HL-60 (cell line): ENCODE measurements at places on chromosomes 2 and 18.

DNA sequence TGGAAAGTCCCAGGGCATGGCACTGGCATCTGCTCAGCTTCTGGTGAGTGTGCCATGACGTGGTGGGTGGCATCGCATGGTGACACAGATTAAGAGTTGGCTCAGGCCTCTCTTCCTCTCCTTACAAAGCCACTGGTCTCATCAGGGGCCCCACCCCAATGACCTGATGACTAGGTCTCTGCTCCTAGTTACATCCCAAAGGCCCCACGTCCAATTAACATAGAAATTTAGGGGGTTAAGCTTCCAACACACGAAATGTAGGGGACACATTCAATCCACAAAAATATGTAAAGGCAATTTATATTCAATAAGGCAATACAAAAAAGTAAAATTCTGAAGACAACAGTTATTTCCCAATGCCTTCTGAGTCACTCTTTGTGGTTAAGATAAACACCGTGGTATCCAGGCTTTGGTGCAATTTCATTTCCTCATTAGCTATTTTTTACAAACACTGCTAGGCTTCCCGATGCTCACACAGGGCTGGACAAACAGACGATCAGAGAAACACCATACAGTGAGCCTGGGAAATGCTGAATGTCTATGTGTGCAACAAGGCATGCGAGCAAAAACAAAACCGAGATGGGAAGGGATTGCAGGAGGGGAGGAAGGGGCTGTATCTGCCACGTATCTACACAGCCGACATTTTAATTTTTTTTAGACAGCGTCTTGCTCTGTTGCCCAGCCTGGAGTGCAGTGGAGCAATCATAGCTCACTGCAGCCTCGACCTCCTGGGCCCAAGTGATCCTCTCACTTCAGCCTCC, 67.2 kb downstream of the MBP start:
- peak; percentile 98 for DNase-seq

- no peak for DNase-seq
These were observed 24.9 kb downstream of the PELI1 start for GRCh38 chr2:64119369-64119768.

DNA sequence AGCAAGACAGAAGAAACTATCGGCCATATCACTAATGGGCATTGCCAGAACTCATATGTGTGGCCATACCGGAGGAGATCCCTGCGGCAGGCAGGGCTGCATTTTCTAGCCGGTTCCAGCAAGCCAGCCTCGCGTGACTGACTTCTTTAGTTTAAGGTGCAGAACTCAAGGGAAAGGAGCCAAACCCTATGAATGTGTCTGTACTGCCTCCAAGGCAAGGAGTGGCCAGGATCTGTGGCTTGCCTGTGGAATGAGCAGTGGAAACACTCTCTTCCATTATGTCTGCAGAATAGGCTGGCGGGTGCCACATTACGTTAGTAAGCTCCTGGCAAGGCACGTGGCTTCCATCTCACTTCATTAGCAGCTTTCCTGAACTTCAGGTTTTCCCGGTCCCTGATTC, 137.6 kb downstream of the ATL2 start:
- no peak for DNase-seq

DNA sequence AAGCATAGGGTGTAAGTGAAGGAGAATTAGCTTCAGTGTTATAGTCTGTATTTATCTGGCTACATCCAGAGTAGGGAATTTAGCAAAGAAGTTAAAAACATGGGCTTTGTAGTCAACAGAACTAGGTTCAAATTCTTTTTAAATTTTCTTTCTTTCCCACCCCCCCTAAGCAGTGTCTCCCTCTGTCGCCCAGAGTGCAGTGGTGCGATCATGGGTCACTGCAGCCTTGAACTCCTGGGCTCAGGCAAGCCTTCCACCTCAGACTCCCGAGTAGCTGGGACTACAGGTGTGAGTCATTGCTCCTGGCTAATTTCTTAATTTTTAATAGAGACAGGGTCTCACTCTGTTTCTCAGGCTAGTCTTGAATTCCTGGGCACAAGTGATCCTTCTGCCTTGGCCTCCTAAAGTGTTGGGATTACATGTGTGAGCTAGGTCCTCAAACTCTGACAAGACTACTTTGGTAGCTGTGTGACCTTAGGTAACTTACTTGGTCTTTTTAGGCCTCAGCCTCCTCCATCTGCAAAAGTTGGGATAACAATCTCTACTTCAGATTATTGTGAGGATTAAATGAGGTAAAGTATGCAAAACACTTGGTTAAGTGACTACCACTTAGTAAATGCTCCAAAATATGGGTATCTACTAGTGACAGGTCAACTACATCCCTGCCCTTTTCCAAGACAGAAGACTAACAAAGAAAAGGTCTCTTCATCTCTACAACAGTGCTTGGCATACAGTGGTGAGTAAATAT, 17.8 kb downstream of the DOK1 start:
- DNase-seq = no peak

DNA sequence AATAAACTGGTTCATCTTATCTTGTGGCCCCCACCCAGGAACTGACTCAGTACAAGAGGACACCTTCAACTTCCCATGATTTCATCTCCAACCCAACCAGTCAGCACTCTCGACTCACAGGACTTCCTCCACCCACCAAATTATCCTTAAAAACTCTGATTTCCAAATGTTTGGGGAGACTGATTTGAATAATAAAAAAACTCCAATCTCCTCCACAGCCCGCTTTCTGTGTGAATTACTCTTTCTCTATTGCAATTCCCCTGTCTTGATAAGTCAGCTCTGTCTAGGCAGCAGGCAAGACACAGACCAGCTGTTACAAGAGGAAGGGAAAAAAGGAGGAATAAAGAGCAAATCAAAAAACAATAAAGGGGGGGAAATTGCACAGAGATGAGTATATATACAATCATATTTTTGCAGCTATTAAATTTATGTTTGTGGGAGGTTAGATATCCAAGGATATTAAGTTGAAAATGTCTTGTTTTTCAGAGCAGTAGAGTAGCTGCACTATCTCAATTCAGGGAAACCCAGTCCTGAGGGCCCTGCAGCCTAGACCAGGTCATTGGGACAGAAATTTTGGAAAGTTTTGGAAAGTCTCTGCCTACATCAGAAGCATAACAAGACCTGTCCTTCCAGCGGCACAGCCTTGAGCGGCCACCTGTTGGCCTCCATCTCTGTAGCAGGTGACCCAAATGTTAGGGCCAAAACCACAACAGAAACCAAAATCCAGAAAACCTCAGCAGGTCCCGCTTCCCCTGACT, 32.8 kb upstream of the SIGLEC15 start:
- DNase-seq = no peak

- DNase-seq = no peak
These were observed 181.9 kb downstream of the MEMO1 start for GRCh38 chr2:31828891-31829290.

DNA sequence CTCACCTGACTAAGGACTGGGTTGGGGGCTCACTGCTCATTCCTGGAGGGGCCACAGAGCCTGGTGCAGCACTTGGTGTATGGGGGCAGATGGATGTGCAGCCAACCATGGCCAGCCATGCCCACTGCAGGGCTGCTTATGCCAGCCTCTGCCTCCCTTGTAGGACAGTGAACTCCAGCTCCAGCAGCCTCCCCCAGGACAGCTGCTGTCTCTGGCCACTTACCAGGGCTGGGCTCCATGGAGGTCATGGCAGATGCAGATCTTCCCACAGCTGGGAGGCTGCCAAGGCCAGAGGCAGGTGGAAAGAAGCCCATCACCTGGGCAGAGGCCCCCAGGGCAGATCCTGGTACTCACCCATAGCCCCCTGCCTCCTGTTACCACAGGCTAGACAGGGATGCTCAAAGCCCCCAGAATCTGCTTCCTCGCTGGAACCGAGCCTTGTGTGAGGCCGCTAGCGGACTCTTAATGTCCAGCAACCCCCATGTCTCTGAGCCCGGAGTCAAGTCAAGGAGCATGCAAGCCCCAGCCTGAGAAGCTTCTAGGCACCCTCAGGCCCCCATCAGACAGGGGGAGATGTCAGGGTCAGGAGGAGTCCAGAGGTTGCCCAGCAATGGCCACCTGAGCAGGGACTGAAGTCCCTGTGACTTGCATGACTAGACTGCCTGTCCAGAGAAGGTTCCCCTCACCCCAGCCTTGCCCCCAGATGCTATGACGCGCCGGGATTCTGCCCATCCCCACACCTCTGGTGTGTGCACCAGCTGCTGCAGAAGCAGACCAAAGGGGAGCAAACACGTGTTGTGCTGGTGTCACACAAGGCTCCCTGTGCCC, 123.6 kb downstream of the TWIST2 start:
- no peak for DNase-seq

DNA sequence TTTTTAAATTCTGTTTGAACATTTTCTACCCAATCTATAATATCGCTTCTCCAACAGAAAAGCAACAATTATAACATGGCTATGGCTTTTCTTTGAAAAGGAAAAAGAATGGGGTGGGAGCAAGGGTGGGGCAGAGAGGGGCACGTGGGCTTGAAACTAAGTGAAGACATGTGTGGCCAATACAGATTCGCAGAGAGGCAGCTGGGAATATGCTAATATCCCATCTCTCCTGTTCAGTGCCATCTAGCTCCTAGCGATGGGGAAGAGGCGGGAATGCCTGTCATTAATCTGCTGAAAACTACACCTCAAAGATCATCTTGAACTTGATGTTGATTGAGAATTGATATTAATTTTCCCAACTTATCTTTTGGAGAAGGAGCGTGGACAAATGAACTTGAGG, 65.5 kb upstream of the ITGA6 start:
- no peak for DNase-seq

DNA sequence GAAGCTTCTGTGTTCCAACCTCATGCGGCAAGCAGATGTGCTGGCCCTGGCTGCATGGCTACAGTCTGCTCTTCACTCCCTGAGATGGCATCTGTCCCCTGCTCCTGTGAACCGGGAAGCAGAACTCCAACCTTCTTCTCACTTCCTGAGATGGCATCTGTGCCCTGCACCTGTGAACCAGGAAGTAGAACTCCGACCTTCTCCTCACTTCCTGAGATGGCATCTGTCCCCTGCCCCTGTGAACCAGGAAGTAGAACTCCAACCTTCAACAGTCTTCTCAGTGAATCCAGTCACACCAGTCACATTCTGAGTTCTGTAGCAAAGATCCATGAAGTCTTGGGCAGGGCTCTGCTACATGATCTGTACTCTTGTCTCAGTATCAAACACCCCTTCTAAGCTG, 887.2 kb upstream of the KLHL29 start:
- DNase-seq = peak; percentile 20

- peak; percentile 24 for DNase-seq
These were observed 16.5 kb downstream of the DYNC1I2 start for GRCh38 chr2:171703574-171704347.

GRCh38 chr2:149562324-149562723, 25.3 kb downstream of the MMADHC start:
- DNase-seq = no peak

- no peak for DNase-seq
These were observed 2.4 kb downstream of the MTCL1 start for GRCh38 chr18:8707556-8708300.

DNA sequence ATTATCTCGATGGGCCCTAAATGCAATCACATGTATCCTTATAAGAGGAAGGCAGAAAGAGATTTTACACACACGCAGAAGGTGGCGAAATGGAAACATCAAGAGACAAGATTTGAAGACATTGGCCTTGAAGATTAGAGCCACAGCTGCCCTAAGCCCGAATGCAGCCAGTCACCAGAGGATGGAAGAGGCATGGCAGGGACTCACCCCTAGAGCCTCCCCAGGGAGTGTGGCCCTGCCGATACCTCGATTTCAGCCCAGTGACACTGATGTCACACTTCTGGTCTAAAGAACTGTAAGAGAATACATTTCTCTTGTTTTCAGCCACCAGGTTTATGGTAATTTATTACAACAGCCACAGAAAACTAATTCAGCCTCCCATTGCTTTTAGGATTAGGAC, 17.4 kb downstream of the TTC39C start:
- DNase-seq = no peak

- no peak for DNase-seq
These were observed 78.5 kb downstream of the RAB31 start for GRCh38 chr18:9786631-9787030.

DNA sequence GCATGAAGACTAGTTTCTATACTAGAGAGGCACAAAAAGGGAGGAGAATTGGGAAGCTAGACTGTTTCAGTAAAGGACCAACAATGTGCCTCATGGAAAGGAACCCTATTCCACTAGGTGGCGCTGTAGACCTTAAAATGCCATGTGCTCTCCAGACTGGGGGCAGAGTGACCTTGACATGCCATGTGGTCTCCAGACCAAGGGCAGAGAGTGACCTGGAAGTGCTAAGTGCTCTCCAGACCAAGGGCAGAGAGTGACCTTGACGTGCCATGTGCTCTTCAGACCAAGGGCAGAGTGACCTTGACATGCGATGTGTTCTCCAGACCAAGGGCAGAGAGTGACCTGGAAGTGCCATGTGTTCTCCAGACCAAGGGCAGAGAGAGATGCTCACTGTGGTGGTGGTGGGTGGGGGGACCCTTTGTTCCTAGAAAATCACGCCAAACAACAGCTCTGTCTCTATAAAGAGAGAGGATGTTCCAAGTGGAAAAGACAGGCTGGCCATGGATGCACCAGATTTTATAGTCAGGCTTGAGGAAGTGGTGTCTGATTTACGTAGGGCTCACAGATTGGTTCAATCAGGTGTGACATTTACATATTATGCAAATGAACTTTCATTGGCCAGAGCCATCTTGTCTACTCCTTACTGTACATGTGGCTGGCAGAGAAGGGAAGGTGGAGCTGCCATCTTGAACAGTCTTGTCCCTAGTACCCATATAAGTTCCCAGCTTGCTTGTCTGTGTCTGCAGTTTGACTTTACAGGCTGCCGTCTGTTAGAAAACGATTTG, 344.0 kb upstream of the DDX18 start:
- DNase-seq = peak; percentile 46

DNA sequence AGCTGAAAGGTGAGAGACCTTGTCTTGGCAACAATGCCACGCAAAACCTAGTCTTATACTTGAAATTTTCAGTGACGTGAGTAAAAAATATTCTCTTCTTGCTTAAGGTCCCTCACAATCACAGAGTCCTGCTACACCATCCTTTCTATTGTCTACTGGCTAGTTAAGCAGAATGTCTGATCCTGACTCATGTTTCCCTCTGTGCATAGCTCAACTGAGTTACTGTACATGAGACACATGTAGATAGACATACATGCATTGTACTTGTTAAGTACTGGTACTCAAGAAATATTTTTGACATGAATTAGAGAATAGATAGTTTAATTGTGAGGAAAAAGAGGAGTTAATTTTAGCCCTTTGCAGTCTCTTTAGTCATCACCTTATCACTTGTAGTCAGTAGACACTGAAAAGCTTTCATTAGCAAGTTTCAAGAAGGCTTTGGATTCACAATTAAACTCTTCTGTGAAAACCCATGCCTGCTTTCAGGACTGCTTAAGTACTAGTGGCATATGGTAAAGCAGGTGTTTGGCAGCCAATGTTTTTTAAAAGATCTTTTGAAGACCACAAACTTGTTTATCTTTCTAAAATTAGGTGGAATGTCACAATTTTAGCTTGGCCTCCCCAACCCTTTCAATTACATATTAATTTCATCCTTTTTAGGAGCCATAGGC, 158.7 kb upstream of the CCDC150 start:
- DNase-seq = no peak

DNA sequence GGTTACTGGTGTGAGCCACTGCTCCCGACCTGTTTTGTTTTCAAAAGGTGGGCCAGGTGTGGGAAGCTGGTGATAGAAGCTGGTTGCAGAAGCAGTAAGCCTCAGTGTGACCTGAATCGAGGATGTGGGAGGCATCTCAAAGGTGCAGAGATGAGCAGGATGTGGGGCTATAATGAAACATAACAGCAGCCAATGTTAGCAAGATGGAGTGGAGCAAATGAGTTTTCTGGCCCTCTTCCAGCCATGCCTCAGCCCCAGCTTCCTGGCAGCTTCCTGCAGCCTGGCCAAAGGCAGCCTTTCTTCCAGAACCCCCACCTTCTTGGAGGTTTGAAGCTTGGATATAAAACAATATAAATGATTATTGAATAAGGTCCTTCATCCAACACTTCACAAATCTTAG, 184.8 kb downstream of the NCK2 start:
- DNase-seq = no peak

GRCh38 chr18:63183378-63183777, 136.2 kb downstream of the BCL2 start:
- DNase-seq = no peak
